ENCODE measurements at places on chromosomes 5 and 9. TPM values are rescaled to one million over a fixed set of nuclear protein-coding genes. Genes with fewer than 3 reads are reported as not detected.

The GNAQ gene
- 30.3 TPM for total RNA-seq

The SPOCK1 gene
- total RNA-seq: not detected

The PLCXD3 gene
- not detected for total RNA-seq

The CA9 gene
- not detected for total RNA-seq
